ENCODE measurements at places on chromosomes 5 and 9.

- DNase-seq: no peak
These were observed 14.9 kb upstream of the SCAMP1 start for GRCh38 chr5:78345485-78345884.

- no peak for DNase-seq
These were observed 80.9 kb upstream of the CPEB4 start for GRCh38 chr5:173807181-173807655.

- no peak for DNase-seq
These were observed 144.6 kb upstream of the NMUR2 start for GRCh38 chr5:152549709-152550108.

DNA sequence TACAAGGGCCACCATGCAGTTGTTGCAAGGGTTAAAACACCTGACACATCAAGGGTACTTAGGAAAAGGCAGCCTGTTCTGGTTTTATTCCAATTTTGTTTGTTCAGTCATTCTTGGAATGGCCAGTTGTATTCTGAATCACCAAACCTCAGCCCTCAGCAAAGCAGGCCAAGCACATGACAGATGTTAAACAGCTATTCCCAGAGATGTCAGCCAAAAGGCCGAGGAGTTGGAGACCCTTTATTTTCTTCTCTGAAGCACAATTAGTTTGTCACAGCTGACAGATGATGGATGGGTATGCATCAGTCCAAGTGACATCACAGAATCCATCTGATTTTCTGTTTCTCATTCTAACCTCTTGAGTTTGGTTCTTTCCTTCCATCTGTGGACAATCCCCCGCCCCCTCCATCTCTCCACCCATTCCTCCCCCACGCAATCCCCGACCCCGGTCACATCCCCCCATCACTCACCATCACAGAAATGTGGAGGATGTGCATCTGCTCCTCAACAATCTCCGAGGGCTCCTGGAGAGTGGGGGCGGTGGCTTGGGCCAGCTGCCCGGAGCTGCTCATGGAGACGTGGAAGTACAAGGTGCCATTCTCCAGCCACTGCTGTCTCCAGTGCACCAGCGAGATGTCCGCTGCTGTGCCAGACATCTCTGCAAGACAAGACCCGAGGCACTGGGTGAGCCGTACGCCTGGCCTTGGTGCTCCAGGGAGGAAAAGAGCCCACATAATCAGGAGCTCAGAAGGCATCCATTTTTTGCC is 123.8 kb downstream of the ASTN2 start:
- no peak for DNase-seq

GRCh38 chr9:80797831-80798688 is 891.3 kb downstream of the TLE1 start:
- DNase-seq: no peak

DNA sequence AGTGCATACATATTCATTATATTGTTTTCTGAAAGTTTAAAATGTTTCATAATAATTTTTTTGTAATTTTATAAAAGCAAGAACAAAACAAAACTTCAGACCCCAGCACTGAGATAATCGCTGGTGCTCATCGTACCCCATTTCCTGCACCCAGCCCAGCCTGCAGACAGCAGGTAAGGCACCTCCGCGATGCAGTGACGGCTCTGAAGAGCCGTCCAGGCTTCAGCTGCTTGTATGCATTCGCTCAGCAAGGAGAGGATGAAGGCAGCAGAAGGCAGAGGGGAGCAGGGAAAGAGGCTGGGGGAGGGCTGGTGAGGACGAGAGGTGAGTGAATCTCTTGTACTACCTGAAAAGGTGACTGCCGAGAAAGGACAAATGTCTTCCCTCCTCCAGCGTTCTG is 153.5 kb downstream of the TTLL11 start:
- no peak for DNase-seq

DNA sequence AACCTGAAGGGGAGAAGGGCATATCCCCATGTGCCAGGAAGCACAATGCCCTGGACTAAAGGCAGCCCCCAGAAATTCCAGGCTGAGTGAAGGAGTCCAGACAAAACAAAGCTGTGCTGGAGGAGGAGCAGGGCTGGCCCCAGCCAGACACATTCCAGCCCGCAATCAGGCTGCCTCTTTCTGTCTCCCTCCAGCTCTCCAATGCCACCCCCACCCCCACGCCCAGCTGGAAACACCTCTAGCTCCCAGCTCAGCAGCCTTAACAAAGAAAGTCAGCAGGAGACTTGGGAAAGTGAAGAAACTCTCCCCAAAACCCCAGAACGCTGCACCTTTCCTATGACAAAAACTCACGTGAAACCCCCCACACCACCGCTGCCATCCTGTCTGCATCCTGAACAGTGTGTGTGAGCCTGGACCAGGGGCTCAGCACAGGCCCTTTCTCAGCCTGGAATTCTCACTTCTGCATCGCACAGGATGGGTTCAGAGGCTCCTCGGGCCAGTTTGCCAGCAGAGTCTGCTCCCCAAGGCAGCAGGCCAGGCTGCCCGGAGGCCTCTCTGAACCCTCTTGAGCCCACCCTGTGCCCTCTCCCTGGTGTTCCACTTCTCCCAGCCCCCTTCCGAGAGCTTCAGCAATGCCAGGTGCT is 96.2 kb upstream of the ICE1 start:
- DNase-seq: no peak

GRCh38 chr5:997711-998110 is 10.9 kb upstream of the NKD2 start:
- no peak for DNase-seq

GRCh38 chr5:56588131-56588487 is 227.2 kb upstream of the MAP3K1 start:
- no peak for DNase-seq

GRCh38 chr5:76273206-76273885 is 129.7 kb upstream of the IQGAP2 start:
- no peak for DNase-seq

DNA sequence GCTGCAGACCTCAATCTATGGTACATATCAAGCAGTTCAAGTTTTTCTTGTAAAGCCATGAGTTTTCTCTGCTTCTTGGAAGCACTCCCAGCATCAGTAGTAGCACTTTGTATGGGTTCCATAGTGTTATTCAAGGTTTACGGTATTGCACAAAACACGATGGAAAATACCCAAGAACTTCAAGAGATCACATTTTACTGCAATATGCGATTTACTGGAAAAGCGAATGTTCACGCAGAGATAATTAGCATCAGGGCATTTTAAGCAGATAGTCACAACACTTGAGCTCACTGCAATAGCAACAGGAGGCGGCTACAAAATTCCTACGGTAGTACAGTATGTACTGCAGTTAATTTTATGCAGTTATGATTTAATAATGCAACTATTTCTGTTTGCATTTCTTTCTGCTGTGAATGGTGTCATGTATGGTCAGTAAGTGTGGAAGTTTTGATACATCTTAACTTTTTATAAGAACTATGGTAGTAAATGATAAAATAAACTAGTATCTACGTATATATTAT is 200.8 kb downstream of the SMARCA2 start:
- no peak for DNase-seq

DNA sequence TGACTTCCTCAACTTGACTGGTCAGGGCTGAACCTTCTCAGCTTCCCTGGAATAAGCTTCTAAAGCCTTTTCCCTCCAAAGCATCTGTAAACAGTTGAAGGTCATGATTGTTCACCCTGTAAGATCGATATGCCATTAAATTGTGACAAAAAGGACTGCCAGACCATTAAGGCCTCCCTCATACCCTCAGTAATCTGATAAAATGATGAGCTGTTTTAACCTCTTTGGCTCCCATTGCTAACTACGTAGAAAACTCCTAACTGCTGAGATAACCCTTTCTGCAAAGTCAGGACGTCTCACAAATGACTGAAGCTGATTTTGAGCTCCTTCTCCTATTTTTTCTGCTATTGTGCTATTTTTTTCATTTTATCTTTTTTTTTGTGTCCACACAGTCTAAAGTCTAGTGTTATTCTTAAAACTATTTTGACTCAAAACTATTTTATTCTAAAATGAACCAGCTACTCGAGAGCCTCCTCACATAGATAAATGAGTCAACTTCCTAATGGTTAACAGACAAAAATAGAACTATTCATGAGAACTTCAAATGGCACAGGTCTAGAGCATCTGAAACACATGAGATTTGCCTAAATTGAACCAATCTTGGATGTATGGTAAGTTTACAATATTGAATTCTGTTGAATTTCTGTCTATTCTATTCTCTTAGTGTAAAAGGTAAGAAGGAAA is 395.6 kb upstream of the TLE4 start:
- no peak for DNase-seq

GRCh38 chr5:151107084-151107483 is 26.2 kb upstream of the TNIP1 start:
- no peak for DNase-seq

- no peak for DNase-seq
These were observed 31.0 kb upstream of the PHF24 start for GRCh38 chr9:34927061-34927460.

- DNase-seq: no peak
These were observed 171.1 kb downstream of the TAF11L14 start for GRCh38 chr5:17805227-17805825.

- DNase-seq: no peak
These were observed 511.3 kb upstream of the ADAMTS16 start for GRCh38 chr5:4628645-4629385.

DNA sequence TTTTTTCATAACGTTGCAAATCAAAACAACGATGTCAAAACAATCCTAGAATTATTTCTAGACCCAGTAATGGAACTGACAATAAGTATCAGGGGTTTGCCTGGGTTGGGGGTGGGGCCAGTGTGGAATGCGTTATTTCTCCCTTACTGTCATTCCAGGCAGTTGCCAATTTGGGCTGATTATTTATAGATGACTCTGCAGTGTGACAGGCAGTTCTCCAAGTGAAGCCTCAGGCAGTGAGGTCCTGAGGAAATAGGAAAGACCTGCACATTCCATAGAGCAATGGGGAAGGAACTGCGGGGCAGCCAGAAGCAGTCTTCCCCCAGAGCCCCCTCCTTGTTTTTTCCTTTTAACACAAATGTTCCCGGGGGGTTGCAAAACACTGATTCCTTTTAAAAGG is 179.0 kb downstream of the YTHDC2 start:
- DNase-seq: no peak

DNA sequence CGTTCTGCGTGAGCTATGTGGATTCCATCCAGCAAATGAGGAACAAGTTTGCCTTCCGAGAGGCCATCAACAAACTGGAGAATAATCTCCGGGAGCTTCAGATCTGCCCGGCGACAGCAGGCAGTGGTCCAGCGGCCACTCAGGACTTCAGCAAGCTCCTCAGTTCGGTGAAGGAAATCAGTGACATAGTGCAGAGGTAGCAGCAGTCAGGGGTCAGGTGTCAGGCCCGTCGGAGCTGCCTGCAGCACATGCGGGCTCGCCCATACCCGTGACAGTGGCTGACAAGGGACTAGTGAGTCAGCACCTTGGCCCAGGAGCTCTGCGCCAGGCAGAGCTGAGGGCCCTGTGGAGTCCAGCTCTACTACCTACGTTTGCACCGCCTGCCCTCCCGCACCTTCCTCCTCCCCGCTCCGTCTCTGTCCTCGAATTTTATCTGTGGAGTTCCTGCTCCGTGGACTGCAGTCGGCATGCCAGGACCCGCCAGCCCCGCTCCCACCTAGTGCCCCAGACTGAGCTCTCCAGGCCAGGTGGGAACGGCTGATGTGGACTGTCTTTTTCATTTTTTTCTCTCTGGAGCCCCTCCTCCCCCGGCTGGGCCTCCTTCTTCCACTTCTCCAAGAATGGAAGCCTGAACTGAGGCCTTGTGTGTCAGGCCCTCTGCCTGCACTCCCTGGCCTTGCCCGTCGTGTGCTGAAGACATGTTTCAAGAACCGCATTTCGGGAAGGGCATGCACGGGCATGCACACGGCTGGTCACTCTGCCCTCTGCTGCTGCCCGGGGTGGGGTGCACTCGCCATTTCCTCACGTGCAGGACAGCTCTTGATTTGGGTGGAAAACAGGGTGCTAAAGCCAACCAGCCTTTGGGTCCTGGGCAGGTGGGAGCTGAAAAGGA is 10.9 kb downstream of the QRFP start:
- no peak for DNase-seq

- DNase-seq: no peak
These were observed 273.3 kb downstream of the AOPEP start for GRCh38 chr9:94999832-95000231.
